ENCODE measurements at places on chromosomes 11 and 22. TPM values are rescaled to one million over a fixed set of nuclear protein-coding genes. Genes with fewer than 3 reads are reported as not detected.

Gene MRGPRX4
- not detected for total RNA-seq

Gene GSTT2
- 0.78 TPM for total RNA-seq

Gene B3GAT1
- total RNA-seq, result not detected

Gene CRYBB2
- total RNA-seq, result not detected

Gene RPS25
- 2,715 TPM for total RNA-seq

Gene PLAAT5
- 0.39 TPM for total RNA-seq

Gene PKDREJ
- 0.11 TPM for total RNA-seq

Gene INPP5J
- total RNA-seq, result not detected

All from articular chondrocyte of knee joint (primary cell).